Head of caudate nucleus (tissue), 42 donors: ENCODE measurements at places on chromosomes 5 and 9.

DNA sequence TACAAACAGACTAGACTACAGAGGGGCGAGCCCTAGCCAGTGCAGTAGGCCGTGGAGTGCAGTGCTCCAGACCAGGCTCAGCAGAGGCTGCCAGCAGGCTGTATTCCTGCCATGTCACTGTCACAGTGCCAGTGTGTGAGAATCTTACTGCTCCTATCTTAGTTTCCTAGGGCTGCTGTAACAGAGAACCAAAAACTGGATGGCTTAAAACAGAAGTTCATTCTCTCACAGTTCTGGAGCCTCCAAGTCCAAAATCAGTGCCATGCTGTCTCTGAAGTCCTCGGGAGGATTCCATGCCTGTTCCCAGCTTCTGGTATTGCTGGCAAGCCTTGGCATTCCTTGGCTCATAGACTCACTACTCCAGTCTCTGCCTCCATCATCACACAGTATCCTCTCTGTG lies 75.0 kb upstream of the SAP30L start:
- no peak for DNase-seq

DNA sequence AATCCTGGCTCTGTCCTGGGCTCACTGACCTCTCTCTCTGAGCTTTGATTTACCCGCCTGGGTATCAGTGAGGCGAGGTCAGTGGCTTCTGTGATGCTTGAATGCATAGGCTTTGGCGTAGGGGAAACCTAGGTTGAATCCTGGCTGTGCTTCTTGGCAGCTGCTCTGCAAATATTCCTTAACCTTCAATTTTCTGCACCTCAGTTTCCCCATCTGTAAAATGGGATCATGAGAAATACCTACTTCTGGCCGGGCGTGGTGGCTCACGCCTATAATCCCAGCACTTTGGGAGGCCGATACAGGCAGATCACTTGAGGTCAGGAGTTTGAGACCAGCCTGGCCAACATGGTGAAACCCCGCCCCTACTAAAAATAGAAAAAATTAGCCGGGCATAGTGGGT lies 7.2 kb downstream of the FGF18 start:
- no peak for DNase-seq

DNA sequence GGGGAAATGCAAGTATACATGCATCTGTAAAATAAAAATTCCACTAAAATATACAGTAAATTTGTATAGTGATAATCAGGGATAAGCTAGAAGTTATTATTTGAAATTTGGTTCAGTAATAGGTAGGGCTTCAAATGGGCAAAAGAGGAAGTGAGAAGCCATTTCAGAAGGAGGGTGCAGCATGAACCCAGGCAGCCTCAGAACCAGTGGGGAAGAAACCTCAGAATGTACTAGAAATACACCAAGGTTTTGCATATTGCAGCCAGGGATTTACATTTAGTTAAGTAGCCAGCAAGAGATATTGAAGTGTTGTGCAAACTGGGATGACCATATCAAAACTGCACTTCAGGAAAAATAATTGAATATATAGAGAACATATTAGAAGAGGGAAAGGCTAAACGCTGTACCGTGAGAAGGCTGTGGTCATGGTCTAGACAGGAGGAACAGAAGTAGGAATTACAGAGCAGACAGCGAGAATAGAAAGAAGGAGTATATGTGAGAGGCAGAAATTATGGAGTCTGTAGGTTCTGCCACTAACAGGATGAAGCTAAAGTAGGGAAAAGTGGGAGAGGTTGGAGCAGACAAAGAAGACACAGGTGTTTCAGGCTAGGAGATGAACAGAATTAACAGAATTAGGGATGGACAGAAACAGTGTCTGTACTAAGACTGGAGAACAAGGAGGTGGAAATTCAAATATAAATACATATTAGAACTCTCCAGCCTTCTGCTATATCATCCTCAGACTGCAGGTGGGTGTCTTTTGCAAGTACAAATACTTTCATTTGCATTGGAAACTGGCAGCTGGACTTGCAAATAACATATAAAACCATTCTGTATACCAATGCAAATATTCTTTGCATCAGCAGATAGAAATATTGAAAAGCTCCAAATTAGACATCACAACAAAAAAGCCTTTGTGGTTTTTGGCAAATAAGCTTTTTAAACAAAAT lies 335.6 kb downstream of the ZNF608 start:
- no peak for DNase-seq

- no peak for DNase-seq
These were observed 173.1 kb downstream of the KDM4C start for GRCh38 chr9:6930827-6931226.

DNA sequence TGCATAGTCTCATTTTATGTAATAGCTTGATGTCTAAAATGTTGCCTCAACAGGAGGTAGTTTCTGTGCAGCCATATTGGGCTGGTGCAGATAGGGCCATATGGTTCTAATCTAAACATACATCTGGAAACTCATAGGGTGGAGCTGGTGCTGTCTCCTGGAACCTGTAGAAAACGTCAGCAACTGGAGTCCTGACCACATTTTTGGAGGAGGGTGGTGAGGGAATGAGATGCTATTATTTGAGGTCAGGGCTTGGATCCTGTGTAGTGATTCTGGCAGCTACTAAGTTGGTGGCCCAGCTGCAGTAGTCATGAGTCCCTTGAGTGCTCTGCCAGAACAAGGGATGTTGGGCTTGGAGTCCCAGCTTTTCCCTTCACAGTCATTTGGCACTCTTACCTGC lies 14.1 kb downstream of the MAN2A1 start:
- no peak for DNase-seq
